Activated CD4-positive, alpha-beta T cell treated with anti-CD3 and anti-CD28 coated beads for 1 hour (primary cell): ENCODE measurements at places on chromosomes 3 and 15.

GRCh38 chr3:123070510-123070909 is 3.7 kb downstream of the PDIA5 start:
- DNase-seq = no peak

DNA sequence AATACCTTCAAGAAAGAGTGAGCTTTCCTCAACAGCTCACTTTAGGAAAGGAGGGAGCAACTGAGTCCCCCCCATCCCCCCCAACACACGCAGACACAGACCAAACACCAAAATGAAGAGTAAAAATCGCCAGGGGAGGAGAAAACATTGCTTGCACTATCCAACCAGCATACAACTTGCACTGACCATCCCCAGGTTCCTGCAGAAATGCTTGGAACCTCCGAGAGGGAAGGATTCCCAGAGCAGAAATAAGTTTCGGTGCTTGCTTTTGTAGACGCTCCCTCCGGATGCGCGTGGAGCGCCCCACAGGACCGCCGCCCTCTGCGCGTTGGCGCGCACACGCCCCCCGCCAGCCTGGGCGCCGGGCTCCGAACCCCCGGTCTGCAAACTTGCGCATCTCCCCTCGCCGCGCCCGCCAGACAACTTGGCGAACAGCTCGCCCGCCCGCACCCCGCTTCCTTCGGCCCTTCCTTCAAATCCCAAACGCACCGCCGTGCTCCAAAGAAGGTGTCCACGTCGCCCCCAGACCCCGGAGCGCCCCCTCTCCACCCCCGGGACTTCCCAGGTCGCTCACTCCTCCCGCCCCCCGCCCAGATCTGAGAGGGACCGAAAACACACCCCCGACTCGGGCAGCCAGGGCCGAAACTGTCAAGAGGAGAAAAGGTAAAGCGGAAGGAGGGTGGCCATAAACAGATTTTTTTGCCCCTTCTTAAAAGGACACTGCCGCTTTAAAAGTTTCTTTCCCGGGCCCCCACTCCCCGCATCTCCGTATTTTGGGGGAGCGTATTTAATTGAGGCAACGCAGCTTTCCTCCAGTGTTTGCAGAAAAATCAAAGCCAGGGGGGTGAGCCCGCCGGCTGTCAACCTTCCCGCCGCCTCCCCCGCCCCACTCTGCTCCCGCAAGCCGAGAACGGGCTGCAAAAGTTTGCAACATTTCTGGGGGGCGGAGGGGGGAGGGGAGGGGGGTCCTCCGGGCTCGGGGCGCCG is 859 bp downstream of the RORA start:
- DNase-seq = no peak

- DNase-seq = no peak
Measured at GRCh38 chr3:15499536-15499935, 22.0 kb downstream of the COLQ start.

- no peak for DNase-seq
Measured at GRCh38 chr15:80568876-80569605, 126.1 kb upstream of the ABHD17C start.

DNA sequence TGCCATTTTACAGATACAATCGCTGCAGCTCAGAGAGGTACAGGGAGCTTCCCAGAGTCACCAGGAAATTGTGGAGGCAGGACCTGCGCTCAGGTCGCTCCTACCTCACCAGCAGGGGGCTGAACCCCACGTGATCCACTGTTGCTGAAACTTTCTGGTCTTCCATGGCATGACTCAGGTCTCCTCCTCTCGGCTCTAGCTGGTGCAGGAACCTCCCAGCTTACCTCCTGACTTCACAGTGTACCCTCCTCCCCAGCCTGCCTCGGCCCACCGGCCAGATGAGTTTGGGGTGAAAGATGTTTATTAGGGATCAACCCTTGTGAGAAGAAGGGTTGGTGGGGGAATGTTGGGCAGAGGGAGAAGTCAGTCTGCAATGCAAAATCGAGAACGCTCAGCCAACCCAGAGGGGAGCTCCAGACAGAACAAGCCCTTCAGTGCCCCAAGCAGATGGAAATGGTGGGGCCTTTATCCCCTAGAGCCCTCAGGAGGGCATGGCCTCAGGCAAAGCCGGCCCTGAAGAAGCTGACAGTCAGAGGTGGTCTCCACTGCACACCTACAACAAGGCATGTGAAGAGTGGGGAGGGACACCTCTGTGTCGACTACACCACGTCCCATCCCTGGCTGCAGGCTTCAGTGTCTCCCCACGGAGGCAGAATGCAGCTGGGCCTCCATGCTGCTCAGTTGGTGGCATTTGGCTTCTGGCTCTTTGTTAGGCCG is 118.6 kb upstream of the PRR20G start:
- DNase-seq = no peak

DNA sequence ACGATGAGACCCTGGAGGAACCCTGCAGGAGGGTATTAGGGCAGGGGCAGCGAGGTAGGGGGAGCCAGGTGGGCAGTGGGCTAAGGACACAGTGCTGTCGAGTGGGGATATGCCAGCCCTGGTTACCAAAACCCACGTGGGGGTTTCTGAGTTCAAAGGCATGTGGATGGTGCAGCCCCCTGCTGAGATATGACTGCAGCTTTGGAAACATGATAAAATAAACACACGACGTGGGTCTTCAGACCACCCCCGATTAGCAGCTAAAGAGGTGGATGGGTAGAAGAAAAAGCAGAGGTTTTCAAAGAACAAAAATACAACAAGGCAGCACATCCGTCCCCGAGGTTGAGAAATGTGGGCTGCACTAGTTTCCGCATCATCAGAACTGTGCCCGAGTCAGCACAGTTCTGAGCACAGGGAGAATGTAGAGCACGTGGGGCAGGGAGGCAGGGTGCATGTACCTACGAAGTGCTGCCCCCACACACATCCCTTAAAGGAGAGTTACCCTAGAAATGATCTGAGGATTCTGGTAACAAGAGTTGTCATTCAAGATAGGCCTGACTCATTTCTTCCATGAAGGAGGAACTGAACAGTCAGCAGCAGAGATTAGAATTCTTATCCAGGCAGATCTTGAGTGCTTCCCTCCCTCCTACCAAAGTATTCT is 121.3 kb downstream of the RPLP1 start:
- no peak for DNase-seq

DNA sequence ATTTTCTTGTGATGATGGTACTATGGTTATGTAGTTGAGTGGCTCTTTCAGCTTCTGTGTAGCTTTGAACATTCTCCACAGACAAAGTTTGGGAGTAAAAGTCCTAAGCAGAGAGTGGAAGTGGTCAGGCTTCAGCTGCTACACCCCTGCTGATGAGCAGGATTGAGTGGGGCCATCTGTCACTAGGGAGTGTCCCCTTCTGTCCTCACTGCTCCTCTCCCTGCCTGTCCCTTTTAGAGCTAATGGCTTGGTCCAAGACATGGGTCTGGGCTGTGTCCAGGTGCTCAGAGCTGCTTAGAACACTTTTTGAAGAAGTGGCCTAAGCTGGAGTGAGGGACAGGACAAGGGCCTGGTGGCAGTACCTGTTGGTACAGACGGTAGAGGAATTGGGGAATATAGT is 15.1 kb downstream of the MYZAP start:
- no peak for DNase-seq

GRCh38 chr3:157442729-157443128 is 6.1 kb downstream of the PTX3 start:
- DNase-seq = no peak

DNA sequence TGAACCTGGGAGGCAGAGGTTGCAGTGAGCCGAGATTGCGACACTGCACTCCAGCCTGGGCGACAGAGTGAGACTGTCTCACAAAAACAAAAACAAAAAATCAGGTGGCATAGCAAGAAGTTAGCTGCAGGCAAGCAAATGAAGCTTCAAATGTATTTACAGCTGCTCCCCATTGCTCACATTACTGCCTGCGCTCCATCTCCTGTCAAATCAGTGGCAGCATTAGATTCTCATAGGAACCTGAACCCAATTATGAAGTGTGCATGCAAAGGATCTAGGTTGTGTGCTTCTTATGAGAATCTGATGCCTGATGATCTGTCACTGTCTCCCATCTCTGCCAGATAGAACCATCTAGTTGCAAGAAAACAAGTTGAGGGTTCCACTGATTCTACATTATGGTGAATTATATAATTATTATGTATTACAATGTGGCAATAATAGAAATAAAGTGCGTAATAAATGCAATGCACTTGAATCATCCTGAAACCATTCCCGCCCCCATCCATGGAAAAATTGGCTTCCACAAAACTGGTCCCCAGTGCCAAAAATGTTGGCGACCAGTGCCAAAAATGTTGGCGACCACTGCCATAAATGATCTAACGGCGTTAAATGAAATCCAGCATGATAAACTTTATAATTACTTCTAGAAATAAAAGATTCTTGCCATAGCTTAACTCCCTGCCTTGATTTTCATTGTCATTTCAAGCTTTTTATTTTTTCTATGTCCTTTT is 616.7 kb upstream of the NAALADL2 start:
- DNase-seq = no peak

DNA sequence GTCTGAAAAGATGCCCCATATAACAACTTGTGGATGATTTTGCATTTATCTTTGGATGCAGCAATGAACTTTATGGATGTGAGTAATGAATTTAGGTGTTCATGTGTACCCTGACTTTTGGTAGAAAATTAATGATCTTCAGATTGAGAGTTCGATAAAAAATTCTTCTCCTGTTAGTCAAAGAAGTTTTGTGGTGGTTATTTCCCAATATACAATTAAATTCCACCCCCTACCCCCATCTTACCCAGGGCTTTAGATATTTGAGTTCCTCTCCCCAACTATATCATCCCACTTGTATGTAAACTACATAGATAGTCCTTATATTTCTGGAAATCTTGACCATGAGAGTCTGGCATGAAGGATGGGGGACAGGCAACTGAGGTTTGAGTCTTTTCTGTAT is 126.1 kb upstream of the ALDH1A3 start:
- DNase-seq = no peak

GRCh38 chr3:111369958-111370357 is 172.0 kb upstream of the CD96 start:
- DNase-seq = no peak

DNA sequence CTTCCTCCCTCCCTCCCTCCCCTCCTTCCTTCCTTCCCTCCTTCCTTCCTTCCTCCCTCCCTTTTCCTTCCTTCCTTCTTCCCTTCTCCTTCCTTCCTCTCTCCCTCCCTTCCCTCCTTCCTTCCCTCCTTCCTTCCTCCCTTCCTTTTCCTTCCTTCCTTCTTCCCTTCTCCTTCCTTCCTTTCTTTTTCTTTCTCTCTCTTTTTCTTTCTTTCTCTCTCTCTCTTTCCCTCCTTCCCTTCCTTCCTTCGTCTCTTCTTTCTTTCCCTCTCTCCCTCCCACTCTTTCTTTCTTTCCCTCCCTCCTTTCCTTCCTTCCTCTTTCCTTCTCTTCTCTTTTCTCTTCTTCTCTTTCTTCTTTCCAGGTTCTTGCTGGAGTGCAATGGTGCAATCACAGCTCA is 1.9 kb upstream of the ZNF662 start:
- no peak for DNase-seq

GRCh38 chr3:58518291-58518789 is 18.6 kb downstream of the ACOX2 start:
- no peak for DNase-seq

DNA sequence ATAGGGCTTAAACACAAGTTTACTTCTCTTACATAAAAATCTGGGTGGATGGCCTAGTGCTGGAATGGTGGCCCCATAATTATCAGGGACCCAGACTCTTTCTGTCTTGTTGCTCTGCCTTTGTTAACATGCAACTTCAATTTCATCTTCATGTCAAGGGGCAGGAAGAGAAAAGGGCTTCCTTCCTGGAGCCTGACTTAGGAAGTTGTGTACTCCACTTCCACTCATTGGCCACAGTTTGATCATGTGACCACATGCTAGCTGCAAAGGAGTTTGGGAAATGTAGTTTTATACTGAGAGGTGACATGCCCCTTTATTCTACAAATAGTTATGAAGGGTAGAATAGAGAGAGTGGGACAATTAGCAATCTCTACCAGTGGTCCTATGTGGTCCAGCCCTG is 39.3 kb downstream of the RHCG start:
- DNase-seq = no peak

GRCh38 chr15:43484455-43484854 is 8.5 kb downstream of the TP53BP1 start:
- no peak for DNase-seq

DNA sequence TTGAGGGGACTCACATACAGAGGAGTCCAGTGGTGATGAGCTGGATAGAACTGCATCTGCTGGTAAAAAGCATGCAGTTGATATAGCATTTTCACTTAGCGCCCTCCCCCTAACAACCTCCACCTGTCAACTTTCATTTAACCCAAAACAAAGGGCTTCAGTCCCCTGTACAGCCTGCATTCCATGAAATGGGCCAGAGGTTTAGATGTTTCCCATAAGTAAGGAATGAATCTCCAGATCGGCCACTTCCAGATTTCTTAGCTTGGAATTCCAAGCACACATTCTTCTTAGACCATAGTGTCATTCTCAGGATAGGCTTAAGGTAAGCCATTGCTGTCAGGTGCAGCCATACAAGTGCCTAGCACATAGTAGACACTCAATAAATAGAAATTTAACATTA is 32.9 kb upstream of the BFSP2 start:
- no peak for DNase-seq

- no peak for DNase-seq
Measured at GRCh38 chr3:7683426-7683825, 818.2 kb upstream of the LMCD1 start.

DNA sequence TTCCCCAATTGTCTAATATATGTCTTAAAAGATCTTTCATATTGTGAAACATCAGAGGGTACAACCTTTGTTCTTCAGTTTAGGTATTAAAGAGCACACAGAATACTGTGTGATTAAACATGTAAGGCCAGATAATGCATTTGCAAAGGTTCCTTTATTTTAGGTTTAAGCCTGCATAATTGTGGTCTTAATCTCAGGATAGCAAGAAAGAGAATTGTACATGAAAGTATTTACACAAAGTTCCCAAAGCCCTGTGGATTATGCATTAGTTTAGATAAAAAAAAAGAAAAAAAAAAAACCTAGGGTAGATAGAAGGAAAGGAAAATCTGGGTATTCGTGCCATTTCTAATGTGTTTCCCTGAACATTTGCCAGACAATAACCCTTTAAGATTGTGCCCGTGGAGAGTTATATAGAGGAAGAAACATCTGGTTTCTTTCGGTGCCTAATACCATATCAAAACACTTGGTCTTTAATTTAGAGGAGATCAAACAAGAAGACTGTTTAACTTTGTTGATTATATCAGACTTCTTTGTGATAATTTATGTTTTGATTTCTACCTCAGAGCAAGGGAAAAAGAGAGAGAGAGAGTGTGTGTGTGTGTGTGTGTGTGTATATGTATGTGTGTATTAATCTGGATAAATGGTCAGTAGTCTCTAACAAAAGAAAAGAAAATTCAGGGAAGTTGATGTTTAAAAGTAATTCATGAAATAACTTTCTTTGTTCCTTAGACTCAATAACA is 139.6 kb upstream of the CGNL1 start:
- no peak for DNase-seq

- DNase-seq = no peak
Measured at GRCh38 chr3:49035281-49035680, 6.1 kb upstream of the IMPDH2 start.

GRCh38 chr3:108578064-108578463 is 11.2 kb downstream of the CIP2A start:
- DNase-seq = no peak

GRCh38 chr15:39447346-39447745 is 133.5 kb upstream of the THBS1 start:
- DNase-seq = no peak
